ENCODE measurements at places on chromosomes 7 and 10. TPM values are rescaled to one million over a fixed set of nuclear protein-coding genes. Genes with fewer than 3 reads are reported as not detected.

Gene SLC18A3
- not detected for total RNA-seq

Gene PIK3CG
- total RNA-seq = 3.2 TPM

GRCh38 chr7:94656925-94657731, 1.2 kb upstream of the SGCE start:
- DNase-seq = no peak

GRCh38 chr10:123995461-123996131, 97.8 kb downstream of the CHST15 start:
- no peak for DNase-seq

- DNase-seq = no peak
These were observed 54.4 kb downstream of the SLC35B4 start for GRCh38 chr7:134262322-134262721.

GRCh38 chr10:53702489-53702888, 929.9 kb upstream of the MBL2 start:
- DNase-seq = no peak

GRCh38 chr10:124562425-124563060, 100.9 kb downstream of the LHPP start:
- DNase-seq = no peak
